ENCODE measurements at places on chromosomes 1 and 21.

DNA sequence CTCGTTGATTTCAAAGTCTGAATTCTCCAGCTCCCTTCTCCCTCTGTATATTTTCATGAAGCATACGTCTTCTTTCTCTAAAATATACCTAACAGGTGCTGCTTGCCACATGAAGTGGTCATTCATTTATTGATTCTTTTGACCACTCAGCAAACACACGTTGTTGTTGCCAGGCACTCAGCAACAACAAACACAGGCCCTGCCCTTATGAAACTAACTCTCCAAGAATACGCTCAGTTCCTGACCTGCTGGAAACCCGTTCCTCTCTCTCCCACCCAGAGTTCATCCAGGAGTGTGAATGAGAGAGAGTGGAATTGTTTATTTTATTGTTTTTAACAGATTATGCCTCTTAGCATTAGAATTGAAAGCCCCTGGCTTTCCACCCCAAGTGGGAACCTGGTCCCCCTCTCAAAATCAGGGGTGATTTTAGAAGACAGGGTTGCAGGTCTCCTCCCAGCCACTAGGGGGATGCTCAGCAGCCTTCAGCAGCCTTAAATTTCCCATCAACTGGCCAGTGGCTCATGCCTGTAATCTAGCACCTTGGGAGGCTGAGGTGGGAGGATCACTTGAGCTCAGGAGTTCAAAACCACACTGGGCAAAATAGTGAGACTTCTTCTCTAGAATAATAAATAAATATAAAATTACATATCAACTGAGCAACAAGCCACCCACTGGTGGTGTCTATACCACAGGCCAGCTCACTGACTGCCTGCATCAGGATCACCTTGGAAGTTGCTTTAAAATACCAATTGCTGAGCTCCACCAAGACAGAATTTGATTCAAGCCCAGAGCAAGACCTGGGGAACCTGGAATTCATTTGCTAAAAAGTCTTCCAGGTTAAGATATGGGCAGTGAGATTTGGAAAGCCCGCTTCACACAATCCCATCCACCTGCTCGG, 181.0 kb upstream of the KLHDC7A start:
- DNase-seq = no peak

DNA sequence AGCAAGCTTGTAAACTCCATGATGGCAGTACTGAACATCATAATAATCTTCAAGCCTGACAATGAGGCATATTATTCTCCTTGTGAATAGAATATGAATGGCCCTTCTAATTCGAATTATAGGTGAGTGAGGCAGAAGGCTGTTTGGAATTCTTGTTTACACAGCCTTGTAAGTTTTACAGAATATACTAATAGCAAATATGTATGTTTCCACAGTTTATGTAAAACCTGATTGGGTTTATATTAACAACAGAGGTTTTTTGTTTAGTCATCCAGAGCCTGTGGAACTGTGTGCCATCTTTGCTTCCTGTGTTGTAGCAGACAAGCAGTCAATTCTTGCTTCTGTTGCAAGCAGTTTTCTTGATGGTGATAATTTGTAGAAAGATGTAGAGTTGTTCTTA, 8.0 kb downstream of the OSBPL9 start:
- no peak for DNase-seq

- DNase-seq = no peak
Measured at GRCh38 chr1:201346337-201346939, 31.0 kb downstream of the TNNT2 start.

DNA sequence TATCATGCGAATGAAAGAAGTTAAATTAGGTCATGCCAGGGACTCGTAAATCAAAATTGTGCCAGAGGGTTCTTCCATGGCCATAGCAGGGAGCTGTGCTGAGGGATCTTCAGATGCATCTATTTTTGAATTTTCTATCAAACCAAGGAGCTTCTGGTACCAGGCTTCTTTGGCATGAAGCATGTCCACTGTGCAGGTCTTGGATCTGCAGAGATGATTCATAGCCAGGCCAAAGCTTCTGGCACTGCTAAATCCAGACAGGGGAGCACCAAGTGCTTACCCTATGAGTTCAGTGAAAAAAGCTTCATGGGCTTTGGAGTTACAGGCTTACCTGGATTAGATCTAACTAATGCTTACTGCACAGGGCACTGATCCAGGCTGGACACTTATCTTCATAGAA, 154.2 kb upstream of the DAB1 start:
- no peak for DNase-seq

DNA sequence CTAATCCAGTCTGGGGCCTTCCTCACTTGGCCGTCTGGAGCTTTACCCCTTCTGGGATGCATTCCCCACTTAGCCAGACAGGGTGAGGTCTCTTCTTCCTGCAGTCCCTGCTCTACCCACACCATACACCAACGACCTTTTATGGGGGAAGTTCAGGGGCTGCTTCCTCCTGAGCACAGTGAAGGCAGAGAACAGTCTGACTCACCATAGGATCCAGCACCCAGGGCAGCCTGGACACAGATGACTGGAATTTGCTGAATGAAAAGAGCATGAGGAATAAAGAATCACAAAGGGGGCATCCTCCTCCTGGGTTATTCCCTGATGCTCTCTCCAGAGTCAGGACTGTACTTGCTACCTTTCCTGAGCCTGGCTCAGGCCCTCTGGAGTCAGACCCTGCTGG, 4.6 kb upstream of the FOXE3 start:
- no peak for DNase-seq

- no peak for DNase-seq
Measured at GRCh38 chr1:230906226-230906625, 37.9 kb upstream of the C1orf198 start.

DNA sequence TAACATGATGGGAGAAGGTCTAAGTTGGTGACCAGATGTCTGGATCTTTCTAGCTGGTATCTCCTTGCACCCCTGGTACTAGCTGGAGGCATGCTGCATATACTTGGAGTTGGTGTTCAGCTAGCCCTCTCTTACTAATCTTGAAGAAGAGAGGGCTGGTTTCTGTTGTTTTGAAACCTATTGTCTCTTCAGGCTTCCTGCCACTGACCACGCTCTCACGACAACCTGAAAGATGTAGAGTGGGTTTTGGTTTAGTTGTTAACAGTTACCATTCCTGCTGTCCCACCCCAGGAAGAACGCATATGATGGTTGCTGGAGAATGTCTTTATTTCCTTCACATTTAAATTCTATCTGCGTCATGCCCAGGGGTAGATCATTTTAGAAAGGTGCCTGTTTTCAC, 3.6 kb downstream of the MAN1C1 start:
- DNase-seq = no peak

DNA sequence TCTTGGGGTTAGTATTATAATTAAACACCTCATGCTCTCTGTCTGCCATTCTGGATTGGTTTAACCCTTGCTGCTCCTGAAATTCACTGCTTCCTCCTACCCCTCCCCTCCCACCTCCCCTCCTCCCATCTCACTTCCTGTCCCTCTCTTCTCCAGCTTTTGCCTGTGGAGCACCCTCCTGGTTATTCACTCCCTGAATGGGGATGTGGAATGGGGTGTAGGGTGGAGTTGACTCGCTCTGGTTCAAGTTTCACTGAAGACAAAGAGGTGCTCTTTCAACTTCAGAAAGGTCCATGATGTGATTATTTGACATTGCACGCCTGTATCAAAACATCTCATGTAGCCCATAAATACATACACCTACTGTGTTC, 160.5 kb downstream of the PLXNA2 start:
- no peak for DNase-seq

GRCh38 chr1:182611326-182611725, 7.1 kb upstream of the RGS16 start:
- DNase-seq = no peak

GRCh38 chr21:37060296-37060695, 12.6 kb downstream of the PIGP start:
- peak; percentile 66 for DNase-seq

- no peak for DNase-seq
Measured at GRCh38 chr1:208587110-208587509, 342.9 kb upstream of the PLXNA2 start.

GRCh38 chr1:60359431-60359830, 285.9 kb upstream of the C1orf87 start:
- no peak for DNase-seq

DNA sequence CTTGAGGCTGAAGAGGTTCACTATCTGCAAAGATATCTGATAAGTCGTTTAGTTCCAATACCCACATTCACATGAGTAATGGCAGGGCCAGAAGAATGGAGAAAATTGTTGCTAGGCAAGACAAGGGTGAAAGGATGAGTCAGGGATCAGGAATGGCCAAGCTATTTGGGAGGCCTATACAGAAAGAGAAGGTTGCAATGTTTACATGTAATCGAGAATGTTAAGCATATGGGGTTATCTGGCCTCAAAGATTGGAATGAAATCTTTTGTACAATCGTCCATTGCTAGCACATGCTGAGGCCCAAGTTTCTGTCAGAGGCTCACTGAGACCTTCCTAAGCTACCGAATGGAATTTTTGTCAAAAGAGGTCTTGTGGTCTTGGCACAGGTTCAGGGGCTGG, 299.9 kb upstream of the PLD5 start:
- no peak for DNase-seq

GRCh38 chr1:20792196-20792595, 5.1 kb upstream of the HP1BP3 start:
- DNase-seq = peak; percentile 64

DNA sequence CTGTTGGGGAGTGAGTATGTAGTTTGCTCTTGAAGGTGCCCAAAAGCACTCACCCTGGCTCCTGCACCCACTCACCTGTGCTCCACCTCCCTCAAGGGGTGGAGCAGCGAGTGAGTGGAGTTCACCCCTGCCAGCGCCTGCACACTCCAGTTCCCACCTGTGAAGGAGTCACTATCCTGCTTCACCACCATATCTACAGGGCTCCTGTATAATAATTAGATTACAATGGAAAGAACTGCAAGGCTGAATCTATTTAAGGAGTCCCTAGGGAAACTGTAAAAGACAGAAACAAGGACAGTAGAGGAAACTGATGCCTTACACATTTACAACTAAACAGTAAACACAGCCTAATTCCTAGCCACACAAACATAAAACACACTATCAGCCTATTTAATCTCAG, 4.1 kb downstream of the DNAI4 start:
- DNase-seq = no peak

GRCh38 chr1:230735447-230735846, 11.7 kb upstream of the CAPN9 start:
- DNase-seq = no peak

GRCh38 chr1:172401892-172402291, 18.6 kb upstream of the C1orf105 start:
- DNase-seq = no peak

GRCh38 chr1:221169447-221169889, 290.2 kb downstream of the HLX start:
- no peak for DNase-seq

DNA sequence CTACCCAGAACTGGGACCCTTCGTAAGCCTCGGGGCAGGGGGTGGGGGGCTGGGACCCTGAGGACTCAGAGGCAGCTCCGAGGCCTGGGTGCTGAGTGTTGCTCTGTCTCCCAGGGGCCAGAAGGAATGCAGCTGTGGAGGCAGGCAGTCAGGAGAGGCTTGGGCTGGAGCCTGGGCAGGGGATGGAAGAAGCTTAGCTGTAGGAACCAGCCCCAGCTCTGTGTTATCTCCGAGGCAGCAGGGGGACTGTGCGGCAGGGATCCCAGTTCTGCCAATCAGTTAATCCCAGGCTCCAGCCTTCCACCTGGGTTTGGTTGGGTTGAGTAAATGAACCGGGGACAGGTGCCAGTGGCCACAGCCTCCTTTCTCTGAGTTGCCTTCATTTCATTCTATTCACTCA, 8.2 kb upstream of the GRIK3 start:
- DNase-seq = no peak

DNA sequence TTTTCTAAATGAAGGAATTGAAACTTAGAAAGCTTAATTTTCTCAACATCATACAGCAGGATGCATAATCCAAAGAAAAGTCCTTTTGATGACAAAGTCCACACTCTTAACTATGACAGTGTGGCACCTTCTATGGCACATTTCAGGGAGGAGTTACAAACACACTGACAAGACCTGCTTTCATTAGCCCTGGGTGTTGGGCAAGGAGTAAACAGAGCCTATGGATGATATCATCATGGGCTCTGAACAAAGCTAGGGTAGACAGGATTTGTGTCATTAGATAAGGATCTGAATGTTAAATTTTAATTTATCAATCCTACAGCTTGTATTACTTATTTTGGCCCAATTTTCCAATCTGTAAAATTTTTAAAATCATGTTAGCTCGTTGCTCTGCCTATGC, 62.6 kb upstream of the DENND1B start:
- DNase-seq = no peak

DNA sequence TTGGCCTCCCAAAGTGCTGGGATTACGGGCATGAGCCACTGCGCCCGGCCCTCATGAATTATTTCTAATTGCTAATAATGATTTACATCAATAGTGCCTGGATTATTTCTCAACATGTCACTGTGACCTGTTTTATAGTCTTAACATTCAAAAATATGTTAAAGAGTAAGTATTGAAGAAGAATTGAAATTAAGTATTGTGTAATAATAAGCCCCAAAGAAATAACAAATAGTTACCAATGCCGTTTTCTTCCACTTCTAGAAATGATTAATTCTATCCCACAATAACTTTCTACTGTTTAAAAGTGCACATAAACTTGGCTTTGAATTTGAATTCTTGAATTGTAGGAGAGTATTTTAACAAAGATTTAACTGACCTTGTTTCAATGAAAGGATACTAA, 19.5 kb downstream of the SPATA17 start:
- no peak for DNase-seq

DNA sequence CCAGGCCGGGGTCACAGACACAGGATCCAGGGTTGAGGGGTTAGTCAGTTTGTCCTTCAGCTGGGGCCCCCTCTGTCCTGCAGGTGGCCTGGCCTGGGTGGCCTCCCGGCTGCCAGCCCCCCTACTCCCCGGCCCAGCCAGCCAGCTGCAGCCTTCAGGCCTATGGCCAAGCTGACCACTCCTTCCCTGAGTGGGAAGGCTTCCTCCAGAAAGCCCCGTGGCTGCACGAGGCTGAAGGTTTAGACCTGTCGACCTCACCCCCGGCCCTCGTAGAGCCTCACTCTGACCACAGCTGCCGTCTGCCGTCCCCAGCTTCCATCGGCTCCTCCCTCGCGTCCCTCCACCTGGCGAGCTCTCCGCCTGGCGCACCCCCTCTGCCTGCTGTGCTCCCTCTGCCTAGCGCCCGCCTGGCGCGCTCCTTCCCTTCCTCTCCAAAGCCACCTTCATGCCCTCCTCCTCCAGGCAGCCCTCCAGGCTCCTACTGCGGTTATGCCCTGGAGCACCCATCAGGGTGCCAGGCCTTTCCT, 9.6 kb downstream of the TTLL10 start:
- peak; percentile 38 for DNase-seq

- no peak for DNase-seq
Measured at GRCh38 chr1:64687725-64688327, 57.0 kb upstream of the RAVER2 start.

DNA sequence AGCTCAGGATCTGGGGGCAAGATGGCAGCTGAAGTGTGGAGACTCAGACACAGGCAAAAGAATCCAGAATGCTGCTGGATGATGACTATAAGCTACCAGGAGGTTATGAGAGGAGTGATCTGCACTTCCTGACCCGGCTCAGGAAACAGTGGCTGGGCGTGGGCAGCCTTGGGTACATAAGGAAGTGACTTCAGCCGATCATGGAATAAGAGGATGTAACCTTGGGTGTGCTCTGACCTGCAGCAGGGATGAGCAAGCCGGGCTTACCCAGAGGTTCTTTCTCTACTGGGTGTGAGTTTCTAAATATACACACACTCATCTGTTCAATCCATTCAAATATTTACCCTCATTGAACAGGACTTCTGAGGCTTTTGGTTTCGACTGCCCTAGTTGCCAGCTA, 62.7 kb downstream of the CD34 start:
- no peak for DNase-seq
